ENCODE measurements at places on chromosomes 1 and 21. TPM values are rescaled to one million over a fixed set of nuclear protein-coding genes. Genes with fewer than 3 reads are reported as not detected.

DNA sequence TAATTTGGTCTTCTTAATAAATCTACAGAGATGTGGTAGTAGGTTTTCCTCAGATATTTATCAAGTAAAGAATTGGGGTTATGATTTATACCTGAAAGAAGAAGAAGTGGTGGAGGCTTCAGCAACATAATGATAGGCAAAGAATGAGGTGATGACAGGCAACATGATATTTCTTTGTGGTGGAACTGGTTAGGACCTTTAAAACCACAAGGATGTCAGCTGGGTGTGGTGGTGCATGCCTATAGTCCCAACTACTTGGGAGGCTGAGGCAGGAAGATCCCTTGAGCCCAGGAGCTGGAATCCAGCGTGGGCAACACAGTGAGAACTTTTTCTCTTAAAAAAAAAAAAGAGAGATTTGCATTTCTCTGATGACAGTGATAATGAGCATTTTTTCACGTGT lies 34.1 kb upstream of the COL11A1 start:
- no peak for DNase-seq

- DNase-seq = peak; percentile 70
Observed at GRCh38 chr1:172746091-172746949, 87.4 kb downstream of the FASLG start.

- DNase-seq = no peak
Observed at GRCh38 chr1:147851149-147851548, 51.4 kb upstream of the GJA8 start.

Gene CACNA1E
- total RNA-seq = not detected

Gene MPL
- not detected for total RNA-seq

Gene MMP23B
- total RNA-seq = 1.8 TPM

GRCh38 chr1:54487571-54488050 lies 60.4 kb upstream of the ACOT11 start:
- no peak for DNase-seq

DNA sequence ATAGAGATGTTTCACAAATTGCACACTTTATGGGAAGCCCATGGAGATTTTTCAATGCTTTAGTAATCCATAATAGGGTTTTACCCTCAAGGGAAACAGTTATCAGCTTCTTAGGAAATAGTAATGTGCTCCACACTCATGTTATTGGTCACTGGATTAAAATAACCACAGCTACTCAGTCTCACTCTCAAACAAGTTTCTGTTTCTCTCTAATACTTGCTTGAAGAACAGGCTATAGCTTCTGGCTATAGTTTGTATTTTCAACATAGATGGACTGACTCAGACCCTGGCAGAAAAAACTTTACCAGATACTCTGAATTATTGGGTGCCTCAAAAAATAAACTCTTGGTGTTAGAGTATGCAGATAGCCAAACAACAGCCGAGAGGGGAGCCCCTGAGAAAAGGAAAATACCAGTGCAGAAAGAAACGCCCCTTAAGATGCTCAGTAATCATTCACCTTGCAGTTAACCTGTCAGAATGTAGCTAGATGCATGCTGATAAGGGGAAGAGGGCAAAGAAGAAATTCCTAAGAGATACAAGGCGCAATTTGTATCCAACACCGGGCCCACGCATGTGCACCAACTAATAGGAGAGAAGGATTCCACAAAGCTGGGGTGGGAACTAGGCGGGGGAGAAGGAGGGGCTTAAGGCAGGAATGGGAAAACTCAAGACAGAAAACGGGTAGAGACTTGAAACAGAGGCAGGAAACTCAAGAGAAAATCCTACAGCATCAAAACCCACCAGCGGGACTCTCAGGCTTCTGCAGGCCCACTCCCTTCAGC lies 30.4 kb upstream of the PDE4B start:
- DNase-seq = no peak

DNA sequence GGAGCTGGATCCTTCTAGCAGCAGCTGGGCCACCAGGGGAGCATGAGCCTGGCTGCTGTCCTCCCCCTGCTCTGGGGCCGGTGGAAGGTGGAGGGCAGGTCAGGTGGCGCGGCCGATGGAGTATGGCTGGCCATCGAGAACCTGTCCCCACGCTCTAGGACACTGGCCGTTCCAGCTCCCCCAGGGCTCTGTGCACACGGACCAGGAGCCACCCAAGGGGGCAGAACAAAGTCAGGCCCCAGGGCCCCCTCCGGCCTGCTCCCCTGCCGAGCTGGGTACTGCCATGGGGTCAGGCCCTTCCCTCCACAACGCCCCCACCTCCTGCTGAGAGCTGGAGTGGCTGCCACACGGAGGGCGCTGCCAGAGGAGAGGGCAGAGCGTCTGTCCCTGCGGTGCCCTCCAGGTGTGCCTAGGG lies 4.5 kb upstream of the PLCH2 start:
- no peak for DNase-seq

DNA sequence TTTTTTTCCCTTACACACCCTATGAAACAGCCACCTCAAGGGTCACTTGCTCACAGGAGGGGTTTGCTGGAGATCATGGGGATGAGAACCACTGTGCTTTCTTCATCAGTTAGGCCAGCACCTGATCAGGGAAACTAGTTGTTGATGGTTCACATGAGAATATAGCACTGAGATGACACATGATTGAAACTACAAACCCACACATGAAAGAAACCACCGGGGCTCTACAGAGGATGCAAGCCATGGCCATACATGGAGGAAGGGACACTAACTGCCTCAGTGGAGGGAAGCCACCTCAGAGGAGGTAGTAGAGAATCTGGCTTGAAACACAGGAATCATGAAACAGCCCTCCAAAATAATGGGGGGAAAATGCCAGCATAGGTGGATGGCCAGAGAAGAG lies 63.2 kb downstream of the PRKAB2 start:
- DNase-seq = no peak

DNA sequence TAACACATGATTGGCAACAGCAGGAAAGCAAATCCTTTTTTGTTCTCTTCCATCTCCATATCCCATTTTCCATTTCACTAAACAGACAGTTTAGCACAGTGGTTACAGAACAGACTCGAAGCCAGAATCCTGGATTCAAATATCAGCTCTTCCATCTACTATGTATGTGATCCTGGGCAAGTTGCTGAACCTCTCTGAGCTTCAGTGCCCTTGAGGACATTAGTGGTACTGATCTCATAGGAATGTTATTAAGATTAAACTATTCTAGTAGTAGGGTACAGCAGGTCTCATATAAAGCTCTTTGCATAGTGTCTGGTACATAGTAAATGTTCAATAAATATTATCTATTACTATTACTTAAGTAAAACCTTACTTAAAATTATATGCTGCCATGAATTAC lies 13.8 kb upstream of the HHIPL2 start:
- no peak for DNase-seq

DNA sequence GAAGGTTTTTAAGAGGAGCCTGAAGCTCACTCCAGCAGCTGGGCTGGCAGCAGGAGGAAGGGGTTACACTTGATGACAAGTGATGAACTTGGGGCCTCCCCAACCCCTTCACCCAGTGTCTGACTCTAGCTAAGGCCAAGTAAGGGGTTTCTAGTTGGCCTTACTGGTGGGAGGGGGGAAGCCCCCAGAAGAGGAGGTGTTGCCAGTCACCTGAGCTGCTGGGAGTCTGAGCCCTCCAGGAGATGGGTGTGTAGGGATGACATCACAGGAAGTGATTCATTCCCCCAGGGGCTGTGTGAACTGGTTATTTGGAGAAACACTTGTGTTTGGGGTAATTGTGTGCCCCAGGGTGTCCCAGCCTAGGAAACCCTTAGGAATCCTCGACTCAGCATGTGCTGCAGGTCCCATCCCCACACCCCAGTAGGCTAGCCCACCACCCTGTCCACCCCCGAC lies 3.1 kb downstream of the PADI1 start:
- DNase-seq = peak; percentile 40

Gene AIM2
- total RNA-seq = 5.7 TPM

- DNase-seq = no peak
Observed at GRCh38 chr21:20783611-20784010, 214.6 kb upstream of the NCAM2 start.

Gene CHIT1
- 0.42 TPM for total RNA-seq

DNA sequence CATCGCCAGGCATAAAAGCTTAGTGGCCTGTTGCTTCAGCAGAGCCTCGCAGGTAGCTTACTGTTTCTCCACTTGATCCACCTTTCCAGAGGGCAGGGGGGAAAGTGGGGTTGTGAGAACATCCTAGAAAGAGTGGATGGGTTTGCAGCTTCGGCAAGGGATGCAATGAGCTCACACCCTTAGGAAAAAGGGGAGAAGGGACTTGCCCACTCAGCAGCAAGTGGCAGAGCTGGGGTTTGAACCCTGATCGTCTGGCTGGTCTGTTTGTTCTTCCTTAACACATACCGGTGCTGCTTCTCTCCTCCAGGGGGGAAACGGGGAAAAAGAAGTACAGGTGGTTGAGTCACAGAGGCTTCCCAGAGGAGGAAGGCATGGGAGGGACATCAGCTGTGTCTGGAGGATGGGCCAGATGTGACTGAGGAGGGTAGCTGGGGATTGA lies 1.0 kb downstream of the TMEM201 start:
- DNase-seq = no peak

DNA sequence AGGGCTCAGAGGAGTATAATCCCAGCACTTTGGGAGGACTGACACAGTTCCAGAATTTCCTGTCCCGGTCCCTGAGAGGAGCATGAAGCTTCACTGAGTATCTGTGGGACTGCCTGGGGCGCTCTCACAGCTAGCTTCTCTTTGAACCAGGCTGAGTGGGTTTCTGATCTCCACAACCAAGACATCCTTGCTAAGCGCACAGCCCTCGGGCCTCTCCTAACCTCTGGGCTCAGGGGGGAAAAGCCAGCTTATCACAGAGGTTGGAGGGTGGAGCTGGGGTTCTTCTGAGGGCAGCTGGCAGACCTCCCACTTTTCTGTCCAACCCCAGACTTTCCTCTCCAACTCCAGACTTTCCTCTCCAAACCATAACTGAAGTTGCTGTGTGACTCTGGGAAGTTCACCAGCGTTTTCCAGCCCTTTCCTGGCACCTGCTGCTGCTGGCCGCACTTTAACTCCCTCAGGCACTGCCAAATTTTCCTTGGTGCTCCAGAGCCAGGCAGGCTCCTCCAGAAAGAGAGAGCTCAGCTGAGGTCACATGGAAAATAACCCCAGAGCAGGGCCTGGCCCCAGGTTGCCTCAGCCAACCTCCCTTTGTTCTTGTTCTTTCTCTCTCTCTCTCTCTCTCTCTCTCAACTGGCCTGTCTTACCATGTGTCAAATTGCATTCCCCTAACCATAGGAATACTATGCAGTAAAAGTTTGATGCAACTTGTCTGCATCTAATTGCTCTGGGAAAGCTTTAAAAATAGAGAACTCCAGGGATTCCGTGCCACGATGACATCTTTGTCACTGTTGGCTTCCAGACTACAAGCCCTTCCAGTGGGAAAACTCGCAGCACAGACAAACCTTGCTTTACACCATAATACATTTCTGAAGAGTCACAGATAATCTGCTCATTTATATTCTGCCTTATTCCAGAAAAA lies 49.5 kb downstream of the OLFML2B start:
- DNase-seq = no peak

Gene S100A7A
- total RNA-seq = not detected

GRCh38 chr1:35592991-35593769 lies 20.1 kb downstream of the TFAP2E start:
- DNase-seq = no peak

GRCh38 chr1:2352897-2353550 lies 38.3 kb downstream of the MORN1 start:
- DNase-seq = no peak

DNA sequence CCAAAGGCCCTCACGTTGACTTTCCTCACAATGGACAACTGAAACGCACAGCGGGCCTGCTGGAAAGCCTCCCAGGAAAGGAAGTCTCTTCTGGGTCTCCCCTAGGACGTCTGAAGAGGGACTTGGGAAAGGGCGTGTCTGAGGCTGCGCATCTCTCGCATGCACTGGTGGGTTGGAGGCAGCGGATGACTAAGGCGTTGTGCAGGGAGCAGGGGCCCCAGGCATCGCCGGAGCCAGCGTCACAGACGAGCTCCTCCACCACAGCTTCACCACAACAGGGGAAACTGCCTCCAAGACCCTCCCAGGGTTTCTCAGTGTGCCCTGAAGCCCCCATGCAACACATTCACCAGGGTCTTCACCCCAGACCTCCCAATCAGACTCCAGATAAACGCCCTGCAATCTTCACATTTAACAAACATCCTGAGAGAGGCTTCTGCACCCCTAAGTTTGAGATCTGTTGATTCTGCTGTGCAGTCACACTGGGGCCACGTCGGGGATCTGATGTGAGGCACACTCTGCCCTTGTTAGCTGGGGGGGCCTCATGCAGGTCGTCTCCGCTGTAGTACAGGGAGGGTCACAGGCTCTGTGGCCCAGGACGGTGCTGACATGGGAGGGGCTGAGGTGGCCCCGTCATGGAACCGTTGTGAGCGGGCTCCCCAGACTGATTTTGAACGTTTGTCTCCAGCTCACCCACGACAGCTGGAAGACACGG lies 7.0 kb upstream of the TFF1 start:
- DNase-seq = no peak

Gene PPT1
- total RNA-seq = 112 TPM

DNA sequence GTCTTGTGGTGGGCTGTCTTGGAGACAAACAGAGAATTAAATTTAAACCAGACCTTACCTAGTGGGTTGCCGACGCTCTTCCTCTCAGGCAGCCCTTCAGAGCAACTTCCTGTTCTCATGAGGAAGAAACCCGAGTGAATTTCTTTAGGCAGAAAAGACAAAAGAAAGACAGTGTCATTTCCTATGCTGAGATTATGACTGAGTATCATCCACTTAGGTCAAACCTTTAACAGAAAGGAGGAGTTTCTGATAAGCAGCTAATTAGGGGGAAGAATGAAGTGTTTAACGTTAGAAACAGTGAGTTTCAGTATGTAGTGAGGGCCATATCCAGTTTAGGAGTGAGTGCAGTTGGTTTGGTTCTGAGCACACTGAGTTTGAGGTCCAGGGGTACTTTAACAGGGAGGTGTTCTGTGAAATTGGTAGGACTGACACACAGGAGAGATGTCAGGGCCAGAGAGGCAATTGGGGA lies 38.7 kb downstream of the FASLG start:
- DNase-seq = no peak

Gene BCAR3
- 0.67 TPM for total RNA-seq

- DNase-seq = no peak
Observed at GRCh38 chr1:101967871-101968270, 28.9 kb downstream of the OLFM3 start.

GRCh38 chr1:221983444-221983843 lies 241.6 kb upstream of the DUSP10 start:
- no peak for DNase-seq

DNA sequence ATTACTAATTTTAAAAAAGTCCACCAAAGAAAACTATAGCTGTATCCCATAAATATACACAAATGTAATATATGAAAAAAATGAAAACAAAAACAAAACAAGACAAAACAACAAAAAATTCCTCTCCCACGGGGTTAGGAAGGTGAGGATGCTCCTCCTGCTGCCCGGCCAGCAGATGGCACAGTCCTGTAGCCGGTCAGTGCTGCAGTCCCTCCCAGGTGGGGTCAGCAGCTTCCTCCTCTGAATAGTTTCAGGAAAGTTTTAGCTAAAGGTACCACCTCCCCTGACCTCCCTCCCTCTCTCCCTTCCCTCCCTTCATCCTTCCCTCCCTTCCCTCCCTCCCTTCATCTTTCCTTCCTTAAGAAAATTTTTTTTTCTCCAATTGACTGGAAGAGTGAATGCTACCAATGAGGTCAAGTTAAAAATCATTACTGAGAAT lies 67.8 kb upstream of the BCL10 start:
- no peak for DNase-seq

GRCh38 chr21:25578056-25578961 lies 29.0 kb downstream of the MRPL39 start:
- no peak for DNase-seq
